ENCODE measurements at places on chromosomes 13 and 19. TPM values are rescaled to one million over a fixed set of nuclear protein-coding genes. Genes with fewer than 3 reads are reported as not detected.

DNA sequence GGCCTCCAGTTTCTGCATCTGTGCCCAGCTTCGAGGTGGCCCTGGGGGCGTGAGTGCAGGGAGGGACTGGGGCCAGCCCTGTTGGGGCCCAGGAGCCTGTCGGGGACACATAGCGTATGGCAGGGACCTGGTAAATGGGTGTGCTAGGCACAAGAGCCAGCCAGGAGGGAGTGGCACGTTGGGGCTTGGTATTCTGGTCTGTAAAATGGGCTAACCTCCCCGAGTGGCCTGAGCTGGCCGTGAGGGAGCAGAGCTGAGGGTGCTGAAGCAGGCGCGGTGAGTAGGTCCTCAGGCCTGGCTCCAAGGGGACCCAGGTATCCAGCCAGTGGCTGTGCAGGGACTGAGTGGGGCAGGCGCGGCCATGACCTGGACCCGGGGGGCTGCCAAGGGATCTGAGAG, 4.3 kb downstream of the PTOV1 start:
- peaks cover 31% of the 10 kb centered on the region for H3K27me3 ChIP-seq
- peak overlapping the region; percentile 75 for H3K27ac ChIP-seq
- peak overlapping the region; percentile 83 for H3K4me3 ChIP-seq

DNA sequence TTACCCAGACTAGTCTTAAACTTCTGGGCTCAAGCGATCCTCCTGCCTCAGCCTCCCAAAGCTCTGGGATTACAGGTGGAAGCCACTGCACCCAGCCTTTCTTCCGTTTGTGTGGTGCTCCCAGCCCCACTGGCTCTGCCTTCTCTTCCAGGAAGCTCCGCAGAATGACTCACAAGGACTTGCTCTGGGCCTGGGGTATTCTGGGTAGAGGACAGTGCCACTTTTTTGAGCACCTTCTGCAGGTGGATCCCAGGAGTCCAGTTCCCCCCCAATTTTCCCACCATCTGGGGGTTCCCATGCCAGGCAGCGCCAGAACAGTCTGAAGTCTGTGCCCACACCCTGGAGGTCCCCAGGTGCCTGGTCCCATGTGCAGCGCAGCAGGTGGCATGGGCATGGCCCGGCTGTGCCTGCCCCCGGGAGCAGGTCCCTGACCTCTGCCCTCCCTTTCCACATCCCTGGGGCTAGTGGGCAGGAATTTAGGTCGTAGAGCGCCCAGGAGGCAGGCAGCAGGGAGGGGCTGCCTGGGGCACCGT, 1.6 kb downstream of the REEP6 start:
- H3K27ac ChIP-seq, result no peak overlapping the region
- no peaks in the 10 kb centered on the region for H3K36me3 ChIP-seq
- peaks cover 13% of the 10 kb centered on the region for H3K4me1 ChIP-seq

- H3K27me3 ChIP-seq, result no peaks in the 10 kb centered on the region
- H3K36me3 ChIP-seq, result peaks cover 3% of the 10 kb centered on the region
- H3K4me1 ChIP-seq, result no peaks in the 10 kb centered on the region
These were observed 7.6 kb downstream of the PLIN4 start for GRCh38 chr19:4510435-4511255.

GRCh38 chr13:79910875-79911540, 429.9 kb downstream of the SPRY2 start:
- no peak overlapping the region for H3K4me3 ChIP-seq
- no peaks in the 10 kb centered on the region for H3K27me3 ChIP-seq
- no peaks in the 10 kb centered on the region for H3K36me3 ChIP-seq
- H3K27ac ChIP-seq, result no peak overlapping the region

GRCh38 chr13:42370229-42370628, 98.3 kb downstream of the AKAP11 start:
- no peaks in the 10 kb centered on the region for H3K36me3 ChIP-seq
- no peak overlapping the region for H3K4me3 ChIP-seq
- H3K27me3 ChIP-seq, result no peaks in the 10 kb centered on the region
- no peaks in the 10 kb centered on the region for H3K4me1 ChIP-seq

DNA sequence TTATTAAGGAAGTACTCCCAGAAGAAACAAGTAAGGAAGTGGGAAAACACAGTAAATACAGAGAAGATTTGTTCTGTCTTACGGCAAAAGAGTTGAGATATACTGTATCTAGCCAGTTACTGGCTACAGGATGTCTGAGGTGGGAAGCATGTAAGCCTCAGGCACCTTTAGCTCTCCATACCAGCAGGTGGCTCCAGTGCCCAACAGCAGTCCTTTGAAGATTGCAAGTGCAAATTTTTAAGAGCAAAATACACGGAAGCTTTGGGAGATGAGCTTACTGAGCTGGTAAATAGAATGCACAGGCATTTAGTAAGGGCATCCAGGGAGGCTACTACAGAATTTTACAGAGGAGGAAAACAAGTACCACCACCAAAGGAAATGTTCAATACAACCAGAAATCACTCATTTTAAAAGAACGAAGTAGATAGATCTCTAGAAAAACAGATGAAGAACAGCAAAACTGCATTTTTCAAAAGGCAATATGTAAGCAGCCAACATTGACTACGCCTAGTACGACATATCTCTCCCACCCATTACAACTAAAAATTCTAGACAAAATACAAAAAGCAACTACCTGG, 57.9 kb upstream of the VSTM2B start:
- DNase-seq, result no peak
- H3K27ac ChIP-seq, result no peak overlapping the region

GRCh38 chr19:43316591-43317319, 36.7 kb upstream of the CD177 start:
- no peaks in the 10 kb centered on the region for H3K4me1 ChIP-seq
- H3K36me3 ChIP-seq, result no peaks in the 10 kb centered on the region
- no peak overlapping the region for H3K4me3 ChIP-seq

GRCh38 chr19:56611288-56611687, 16.2 kb downstream of the ZNF71 start:
- no peak overlapping the region for H3K4me3 ChIP-seq
- H3K27ac ChIP-seq, result no peak overlapping the region
- no peaks in the 10 kb centered on the region for H3K4me1 ChIP-seq
- H3K27me3 ChIP-seq, result no peaks in the 10 kb centered on the region
- DNase-seq, result no peak
- peaks cover 90% of the 10 kb centered on the region for H3K36me3 ChIP-seq

Gene RASGRP4
- total RNA-seq, result 0.43 TPM

Gene CIRBP
- total RNA-seq, result 414 TPM

Gene PODNL1
- 0.14 TPM for total RNA-seq

Gene PCDH17
- 14.4 TPM for total RNA-seq
